ENCODE measurements at places on chromosomes 6 and 20.

DNA sequence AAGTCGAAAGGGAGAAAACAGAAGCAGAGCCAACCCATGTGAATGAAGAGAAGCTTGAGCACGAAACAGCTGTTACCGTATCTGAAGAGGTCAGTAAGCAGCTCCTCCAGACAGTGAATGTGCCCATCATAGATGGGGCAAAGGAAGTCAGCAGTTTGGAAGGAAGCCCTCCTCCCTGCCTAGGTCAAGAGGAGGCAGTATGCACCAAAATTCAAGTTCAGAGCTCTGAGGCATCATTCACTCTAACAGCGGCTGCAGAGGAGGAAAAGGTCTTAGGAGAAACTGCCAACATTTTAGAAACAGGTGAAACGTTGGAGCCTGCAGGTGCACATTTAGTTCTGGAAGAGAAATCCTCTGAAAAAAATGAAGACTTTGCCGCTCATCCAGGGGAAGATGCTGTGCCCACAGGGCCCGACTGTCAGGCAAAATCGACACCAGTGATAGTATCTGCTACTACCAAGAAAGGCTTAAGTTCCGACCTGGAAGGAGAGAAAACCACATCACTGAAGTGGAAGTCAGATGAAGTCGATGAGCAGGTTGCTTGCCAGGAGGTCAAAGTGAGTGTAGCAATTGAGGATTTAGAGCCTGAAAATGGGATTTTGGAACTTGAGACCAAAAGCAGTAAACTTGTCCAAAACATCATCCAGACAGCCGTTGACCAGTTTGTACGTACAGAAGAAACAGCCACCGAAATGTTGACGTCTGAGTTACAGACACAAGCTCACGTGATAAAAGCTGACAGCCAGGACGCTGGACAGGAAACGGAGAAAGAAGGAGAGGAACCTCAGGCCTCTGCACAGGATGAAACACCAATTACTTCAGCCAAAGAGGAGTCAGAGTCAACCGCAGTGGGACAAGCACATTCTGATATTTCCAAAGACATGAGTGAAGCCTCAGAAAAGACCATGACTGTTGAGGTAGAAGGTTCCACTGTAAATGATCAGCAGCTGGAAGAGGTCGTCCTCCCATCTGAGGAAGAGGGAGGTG, 38.7 kb downstream of the ZBTB2 start:
- DNase-seq, result no peak

DNA sequence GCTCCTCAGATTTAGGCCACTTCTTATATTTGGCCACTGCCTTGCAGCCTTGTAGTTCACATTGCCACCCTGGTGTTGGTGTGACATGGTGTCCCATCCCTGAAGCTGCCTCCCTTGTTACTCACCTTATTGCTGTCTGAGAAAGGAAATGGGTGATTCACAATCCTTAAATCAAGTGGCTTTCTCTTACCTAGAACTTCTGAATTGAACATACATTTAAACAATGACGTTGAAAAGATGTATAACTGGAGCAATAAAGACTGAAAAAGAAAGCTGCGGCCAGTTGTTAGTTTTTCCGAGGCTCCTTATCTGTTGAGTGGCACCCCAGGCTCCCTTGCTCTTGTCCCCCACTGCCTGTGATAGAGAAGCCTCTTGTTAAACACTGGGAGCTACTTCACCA, 28.8 kb upstream of the GNRH2 start:
- no peak for DNase-seq

GRCh38 chr6:33372526-33373123, 19.0 kb upstream of the KIFC1 start:
- no peak for DNase-seq

DNA sequence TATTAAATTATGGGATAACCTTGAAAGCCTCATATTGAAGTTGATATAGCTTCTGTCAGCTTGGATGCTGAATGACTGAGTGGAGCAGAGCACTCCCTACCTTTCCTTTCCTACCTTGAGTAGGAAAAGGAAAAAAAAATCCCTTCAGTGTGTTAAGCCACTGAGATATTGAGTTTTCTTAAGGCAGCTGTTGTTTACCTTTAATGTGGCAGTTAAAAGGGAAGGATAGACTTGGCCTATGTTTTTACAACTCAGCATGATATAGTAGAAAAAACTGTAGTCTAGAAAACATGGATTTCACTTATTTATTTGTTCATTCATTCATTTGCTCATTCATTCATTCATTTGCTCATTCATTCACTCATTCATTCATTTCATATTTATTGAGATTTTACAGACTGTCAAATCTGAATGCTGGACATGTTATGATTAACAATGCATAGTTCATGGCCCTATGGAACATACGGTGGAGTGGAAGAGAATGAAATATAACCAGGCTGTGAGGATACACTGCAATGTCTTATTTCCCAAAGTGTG, 131.5 kb upstream of the MAN1A1 start:
- DNase-seq, result no peak

DNA sequence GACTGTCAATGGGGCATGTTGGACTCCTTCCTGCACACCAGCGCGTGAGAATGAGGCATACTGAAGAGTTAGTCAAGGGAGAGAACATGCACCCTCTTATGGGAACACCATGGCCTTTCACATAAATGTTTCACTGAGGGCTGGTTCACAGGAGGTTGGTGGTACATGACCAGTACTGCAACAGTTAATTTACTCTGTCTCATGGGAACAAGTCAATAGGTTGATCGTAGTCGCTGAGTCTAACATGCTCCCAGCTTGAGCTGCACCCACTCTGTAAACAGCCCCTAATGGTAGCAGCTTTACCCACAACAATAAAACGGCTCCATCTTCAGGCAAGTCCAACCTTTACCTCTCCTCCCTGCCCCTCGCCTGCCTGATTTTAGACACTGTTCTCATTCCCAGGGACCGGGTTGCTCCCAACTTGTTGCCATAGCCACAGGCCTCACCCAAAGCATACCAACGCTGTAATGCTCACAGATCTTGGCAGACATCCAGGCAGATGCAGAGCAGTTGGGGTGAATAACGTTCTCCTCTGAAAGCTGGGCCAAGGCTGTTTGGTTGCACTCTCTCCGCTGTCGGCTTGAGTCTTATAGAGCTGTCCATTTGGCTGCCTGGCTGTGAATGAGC, 111.3 kb downstream of the LY86 start:
- no peak for DNase-seq

All from activated CD4-positive, alpha-beta T cell treated with anti-CD3 and anti-CD28 coated beads, Interleukin-2, amount 50 U/mL, for 1 hour (primary cell).